ENCODE measurements at places on chromosomes 4 and X.

DNA sequence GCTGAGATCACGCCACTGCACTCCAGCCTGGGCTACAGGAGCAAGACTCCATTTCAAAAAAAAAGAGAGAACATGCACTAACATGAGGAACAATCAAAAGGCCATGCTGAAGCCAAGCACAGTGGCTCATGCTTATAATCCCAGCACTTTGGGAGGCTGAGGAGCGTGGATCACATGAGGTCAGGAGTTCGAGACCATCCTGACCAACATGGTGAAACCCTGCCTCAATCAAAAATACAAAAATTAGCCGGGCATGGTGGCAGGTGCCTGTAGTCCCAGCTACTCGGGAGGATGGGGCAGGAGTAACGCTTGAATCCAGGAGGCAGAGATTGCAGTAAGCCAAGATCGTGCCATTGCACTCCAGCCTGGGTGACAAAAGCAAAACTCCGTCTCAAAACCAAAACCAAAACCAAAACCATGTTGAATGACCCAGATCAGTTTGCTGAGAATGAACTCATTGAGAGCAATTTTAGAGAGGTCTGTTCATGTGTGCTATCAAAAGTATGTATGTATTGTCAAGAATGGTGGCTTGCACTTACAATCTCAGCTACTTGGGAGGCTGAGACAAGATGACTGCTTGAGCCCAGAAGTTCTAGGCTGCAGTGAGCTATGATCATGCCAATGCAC lies 44.8 kb downstream of the PDS5A start:
- no peak for DNase-seq

DNA sequence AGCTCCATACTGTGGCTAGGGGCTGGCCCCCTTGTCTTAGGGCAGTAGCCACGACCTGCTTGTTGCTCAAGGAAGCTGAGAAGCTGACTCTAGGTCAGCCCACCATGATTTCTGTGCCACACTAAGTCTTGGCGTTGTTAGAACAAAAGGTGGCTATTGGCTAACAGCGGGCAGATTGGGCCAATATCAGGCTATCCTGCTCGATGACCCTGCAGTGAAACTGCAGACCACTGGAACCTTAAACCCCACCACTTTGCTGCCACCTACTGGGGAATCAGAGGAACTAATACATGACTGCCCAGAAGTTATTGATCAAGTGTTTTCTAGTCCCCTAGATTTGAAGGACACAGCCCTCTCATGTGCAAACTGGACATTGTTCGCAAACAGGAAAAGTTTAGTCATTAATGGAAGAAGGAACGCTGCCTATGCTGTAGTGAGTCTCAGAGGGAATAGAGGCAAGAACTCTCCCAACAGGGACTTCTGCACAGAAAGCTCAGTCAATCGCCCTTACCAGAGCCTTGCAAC lies 17.0 kb upstream of the PAPSS1 start:
- no peak for DNase-seq

DNA sequence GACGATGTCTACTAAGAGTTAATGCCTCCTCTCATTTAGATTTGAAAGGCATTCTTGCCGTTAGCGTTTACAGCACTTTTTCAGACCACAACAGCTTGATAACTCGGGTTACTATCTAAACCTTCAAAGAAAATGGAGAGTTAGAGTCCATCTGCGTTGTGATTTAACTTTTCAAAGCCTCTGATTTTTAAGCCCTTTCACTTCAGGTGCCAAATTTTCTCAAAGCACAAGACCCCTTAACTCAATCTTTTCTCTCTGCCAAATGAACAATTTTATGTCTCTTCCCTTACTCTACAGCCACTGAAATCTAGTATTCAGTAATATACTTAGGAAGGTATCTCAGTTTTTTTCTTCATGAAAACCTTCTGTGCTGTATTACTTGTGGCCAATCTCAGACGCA lies 310.5 kb downstream of the TENM3 start:
- no peak for DNase-seq

GRCh38 chrX:70252491-70252890 lies 7.5 kb downstream of the P2RY4 start:
- DNase-seq: no peak

DNA sequence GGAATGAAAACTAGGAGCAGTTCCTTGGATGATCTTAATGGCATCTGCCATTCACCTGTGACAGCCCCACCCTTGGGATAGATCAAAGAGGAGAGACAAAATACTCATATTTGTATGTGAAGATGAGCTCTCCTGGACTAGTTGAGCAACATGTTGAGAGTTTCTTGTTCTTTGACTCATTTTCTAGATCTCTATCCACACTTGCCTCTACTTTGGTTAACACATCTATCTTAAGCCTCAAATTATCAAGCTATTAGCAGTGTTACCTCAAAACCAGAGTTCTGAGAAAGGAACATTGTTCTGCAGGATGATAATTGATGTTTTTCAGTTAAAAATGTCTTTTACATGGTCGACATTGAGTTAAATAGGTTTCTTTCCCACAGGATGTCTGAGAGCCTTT lies 94.2 kb upstream of the TEX13D start:
- DNase-seq: no peak

GRCh38 chrX:1249101-1249887 lies 19.3 kb upstream of the CSF2RA start:
- no peak for DNase-seq

DNA sequence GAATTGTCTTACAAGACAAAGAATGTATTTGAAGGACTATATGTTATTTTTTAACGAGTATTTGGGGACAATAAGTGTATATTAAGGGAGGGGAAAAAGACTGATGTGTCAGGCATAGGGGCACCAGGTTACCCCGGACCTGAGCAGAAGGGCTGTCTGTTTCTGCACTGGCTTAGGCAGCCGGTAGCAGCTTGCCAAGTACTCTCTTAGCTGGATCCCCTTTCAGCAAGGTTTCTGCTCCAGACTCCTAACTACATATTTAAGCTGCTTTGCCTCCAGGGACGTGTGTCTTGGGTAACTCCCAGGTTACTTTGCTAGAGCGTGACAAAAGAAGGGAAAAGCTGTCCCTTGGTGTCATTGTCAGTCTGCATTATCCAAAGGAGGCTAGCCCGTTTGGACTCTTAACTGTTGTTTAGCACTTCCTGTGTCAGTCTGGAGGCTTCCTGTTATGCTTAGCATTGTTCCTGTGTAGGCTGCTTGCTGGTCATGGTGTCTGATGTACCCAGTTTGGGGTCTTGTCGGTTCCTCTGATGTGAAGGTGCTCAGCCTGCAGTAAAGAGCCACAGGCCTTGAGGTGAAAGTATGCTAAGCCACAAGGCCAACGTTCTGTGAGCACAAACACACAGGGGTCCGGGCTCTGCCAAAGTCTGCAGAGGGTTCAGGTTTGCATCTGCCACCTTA lies 11.6 kb downstream of the CXCR3 start:
- DNase-seq: no peak

GRCh38 chr4:153421941-153422340 lies 44.2 kb upstream of the TMEM131L start:
- DNase-seq: no peak

- peak; percentile 62 for DNase-seq
Observed at GRCh38 chr4:680928-681645, 6.7 kb downstream of the MYL5 start.

DNA sequence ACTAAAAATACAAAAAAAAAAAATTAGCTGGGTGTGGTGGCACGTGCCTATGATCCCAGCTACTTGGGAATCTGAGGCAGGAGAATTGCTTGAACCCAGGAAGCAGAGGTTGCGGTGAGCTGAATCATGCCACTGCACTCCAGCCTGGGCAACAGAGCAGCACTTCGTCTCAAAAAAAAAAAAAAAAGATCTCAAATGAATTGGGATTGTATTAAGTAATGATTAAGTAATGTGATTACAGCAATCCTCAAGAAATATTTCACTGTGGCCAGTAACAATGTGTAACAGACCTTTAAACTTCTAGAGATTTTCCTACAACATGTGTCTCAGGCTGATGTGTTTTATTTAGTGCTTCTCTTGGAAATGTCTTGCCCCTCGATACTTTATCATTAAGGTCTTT lies 46.8 kb downstream of the PKD2 start:
- DNase-seq: no peak

GRCh38 chrX:12441381-12442128 lies 303.3 kb downstream of the FRMPD4 start:
- no peak for DNase-seq

DNA sequence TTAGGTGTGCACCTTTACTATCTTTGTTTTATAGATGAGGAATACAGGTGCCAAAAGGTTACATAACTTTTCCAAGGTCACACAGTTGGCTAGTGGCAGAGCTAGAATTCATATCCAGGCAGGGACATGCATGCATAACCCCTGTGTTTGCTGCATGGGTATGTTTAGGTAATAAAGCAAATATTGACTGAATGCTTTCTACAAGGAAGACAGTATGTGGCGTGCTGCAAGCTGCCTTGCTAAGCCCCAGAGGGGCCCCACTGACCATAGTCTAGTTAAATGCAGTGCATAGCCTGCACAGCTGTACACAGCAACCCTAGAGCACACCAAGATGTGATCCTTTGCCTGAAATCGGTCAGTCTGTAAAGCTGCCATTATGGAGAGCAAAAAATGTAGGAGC lies 320.5 kb upstream of the IGFBP7 start:
- DNase-seq: no peak

GRCh38 chrX:39616098-39616729 lies 481.5 kb downstream of the BCOR start:
- DNase-seq: no peak

All from RWPE2 (cell line).